AG09319 (cell line): ENCODE measurements at places on chromosomes 12 and 14.

GRCh38 chr12:65781681-65782269 is 42.5 kb upstream of the HMGA2 start:
- DNase-seq = no peak

DNA sequence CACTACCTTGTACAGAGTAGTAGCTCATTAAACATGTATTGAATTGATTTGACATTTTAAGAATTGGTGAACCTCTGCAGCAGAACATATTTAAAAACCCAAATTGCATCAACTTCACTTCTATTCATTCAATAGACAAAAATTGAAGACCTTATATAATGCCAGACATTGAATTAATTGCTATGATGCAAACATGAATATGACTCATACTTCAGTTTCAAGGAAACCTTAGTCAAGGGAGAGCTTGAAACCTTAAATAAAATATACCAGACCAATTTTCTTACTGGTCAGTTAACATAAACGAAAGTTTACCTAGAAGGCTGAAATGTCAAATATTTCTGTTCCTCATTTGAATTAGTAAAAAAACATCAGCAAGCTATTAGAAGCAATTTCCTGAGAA is 5.0 kb upstream of the MGAT4C start:
- no peak for DNase-seq

DNA sequence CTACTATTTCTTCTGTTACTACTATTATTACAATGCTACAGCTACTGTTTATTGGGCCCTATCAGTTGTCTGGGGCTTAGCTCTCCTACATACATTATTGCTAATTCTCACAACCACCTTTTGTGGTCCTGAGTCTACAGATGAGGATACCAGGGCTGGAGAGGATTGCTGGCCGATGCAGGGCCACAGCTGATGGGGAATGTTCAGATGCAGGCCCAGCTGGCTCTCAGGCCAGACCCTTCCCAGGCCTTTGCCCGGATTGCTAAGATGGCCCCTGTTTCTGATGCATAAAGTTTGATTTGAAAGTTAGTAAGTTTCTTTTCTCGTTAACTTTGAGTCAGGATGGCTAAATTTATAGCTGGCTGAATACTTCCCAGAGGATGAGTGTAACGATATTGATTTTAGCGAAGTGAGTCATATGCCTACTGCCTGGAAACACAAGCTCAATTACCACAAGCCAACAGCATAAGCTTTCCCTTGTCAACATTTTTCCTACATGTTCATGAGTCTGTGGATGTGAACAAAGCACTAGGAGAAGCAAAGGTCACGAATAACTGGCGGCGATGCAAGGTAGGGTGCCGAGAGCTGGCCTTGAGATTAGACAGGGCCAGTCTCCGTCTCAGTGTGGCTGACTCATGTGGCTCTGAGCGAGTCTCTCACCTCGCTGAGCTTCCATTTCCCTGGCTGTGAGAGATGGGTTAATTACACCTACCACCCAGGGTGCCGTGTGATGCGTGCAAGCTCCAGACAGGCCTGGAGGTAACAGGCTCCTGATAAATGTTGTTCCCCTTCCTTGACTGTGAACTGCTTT is 111.0 kb downstream of the BEGAIN start:
- peak; percentile 23 for DNase-seq

- DNase-seq = no peak
These were observed 69.5 kb downstream of the NKX2-1 start for GRCh38 chr14:36450550-36450949.

- DNase-seq = no peak
These were observed 4.8 kb downstream of the CKB start for GRCh38 chr14:103517721-103518421.

GRCh38 chr14:91595736-91596135 is 85.6 kb upstream of the PPP4R3A start:
- DNase-seq = no peak

- no peak for DNase-seq
These were observed 4.5 kb downstream of the OR10AD1 start for GRCh38 chr12:48198672-48198971.

DNA sequence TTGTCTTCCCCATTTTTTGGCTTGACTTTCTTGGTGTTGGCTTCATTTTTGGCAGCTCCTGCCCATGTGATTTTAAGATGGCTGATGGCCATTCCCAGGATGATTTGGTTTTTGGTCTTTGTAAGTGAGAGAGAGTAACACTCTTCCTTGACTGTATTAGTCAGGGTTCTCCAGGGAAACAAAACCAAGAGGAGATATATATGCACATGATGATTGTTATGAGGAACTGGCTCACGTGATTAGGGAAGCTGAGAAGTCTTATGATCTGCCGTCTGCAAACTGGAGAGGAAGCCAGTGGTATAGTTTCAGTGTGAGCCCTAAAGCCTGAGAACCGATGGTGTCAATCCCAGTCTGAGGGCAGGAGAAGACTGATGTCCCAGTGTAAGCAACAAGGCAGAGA is 146.6 kb downstream of the NRXN3 start:
- no peak for DNase-seq

DNA sequence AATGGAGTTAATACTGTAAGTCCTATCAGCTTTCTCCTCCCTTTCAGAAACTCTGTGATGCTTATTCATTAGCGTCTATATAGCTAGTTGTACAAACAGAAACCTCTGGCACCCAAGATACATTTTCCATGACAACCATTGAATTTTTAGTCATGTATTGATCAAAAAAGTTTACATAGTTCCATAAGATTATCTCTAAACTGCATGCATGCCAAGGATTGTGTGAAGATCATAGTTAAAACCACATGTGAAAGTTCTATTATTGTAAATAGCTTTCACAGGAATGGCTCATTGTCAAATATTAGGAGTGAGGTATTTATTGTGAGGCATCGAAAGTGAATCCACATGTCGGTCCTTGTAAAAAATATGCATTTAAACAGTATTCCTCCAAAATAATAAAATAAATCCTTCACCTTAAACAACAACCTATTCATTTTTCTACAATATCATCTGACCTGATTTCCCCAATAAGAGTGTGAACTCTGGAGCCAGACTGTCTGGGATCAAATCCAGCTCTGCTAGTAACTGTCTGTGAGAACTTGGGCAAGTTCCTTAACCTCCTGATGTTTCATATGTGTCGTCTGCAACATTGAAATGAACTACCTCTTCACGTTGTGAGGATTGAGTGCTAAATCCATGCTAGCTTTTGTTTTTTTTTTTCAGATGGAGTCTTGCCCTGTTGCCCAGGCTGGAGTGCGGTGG is 10.6 kb upstream of the CDKL1 start:
- DNase-seq = no peak

DNA sequence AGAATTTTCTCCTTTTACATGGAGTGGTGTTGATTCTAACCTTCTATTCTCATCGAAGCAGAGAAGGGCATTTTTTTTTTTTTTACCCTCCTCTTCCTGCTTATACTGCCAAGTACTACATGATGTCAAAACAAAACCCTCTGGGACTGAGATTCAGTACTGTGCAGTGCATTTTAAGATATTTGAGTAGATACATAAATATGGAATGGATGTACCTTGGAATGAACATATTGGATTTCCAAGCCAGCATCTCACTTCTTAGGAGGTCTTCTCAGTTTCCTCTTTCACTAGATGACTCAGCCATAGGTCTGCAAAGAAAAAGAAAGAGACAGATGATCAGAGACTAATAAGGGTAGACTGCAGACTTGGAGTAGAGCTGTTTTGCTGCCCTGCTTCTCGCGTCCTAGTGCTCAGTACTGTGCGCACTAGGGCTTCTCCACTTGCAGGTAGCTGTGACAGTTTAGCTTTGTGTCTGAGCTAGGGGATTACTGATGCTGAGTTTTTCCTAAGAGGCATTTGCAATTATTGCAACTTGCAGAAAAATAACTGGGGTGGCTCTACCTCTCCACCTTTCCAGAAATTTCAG is 20.4 kb downstream of the TPH2 start:
- DNase-seq = no peak

- DNase-seq = no peak
These were observed 1.5 kb upstream of the B3GNT4 start for GRCh38 chr12:122202017-122202416.

DNA sequence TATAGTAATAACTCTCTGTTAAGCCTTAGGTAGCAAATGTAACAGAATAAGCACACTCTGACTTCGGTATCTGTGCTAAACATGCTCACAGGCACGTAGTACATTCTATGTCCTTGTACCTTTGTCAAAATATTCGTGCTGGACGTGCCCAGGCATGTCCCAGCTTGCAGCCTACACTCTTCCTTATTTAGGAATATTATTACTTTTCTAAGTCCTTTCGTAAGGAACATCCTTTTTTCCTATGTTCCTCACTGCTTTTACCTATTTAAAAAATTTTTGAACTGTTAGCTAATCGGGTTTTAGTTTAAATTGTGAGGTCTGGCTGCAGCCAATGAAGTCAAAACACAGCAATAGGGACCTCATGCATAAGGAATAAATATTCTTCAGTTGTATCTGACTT is 24.1 kb upstream of the UBC start:
- DNase-seq = no peak

DNA sequence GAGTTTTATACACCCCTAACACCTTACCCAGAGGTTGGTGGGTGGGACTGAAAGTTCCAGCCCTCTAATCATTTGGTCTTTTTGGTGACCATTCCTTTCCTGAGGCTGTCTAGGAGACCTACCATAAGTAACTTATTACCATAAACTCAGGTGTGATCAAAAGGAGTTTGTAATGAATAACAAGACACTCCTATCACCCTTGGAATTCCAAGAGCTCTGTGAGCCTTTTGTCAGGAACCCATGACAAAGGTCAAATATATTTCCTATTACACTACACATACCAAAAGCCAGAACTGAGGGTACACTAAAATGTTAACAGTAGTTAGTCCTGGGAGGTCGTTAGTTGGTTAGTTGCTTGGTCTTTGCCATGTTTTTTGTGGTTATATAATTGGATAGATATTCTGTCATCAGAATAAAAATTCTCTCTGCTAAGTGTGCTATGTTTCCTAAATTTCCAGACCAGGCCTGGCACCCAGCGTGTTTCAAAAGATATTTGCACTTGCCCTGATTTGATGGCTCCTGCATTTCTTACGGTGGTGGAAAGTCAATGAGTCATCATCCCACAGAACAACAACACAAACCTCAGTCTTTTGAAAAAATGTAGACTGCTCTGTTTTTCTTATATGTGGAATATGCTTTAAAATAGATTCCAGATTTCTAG is 27.0 kb upstream of the AKAP5 start:
- DNase-seq = peak; percentile 45

DNA sequence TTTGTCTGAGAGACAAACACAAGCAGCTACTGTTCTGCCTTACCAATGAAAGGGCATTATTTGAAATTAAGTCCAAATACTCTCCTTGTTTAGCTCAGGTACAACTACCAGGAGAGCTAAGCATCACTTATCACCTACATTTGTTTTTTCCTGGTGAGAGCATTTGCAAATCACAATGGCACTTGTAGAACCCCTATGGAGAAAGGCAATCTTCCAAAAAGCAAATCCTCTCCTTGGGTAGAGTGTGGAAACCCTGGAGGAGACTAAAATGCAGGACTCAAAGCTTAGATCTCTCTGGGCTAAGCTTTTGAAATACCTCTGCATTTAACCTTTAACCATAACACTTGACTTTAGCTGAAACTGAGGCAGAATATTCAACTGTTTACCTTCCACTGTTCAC is 20.8 kb downstream of the GTSF1 start:
- DNase-seq = no peak

GRCh38 chr14:36659822-36660735 is 1.6 kb upstream of the PAX9 start:
- DNase-seq = no peak

DNA sequence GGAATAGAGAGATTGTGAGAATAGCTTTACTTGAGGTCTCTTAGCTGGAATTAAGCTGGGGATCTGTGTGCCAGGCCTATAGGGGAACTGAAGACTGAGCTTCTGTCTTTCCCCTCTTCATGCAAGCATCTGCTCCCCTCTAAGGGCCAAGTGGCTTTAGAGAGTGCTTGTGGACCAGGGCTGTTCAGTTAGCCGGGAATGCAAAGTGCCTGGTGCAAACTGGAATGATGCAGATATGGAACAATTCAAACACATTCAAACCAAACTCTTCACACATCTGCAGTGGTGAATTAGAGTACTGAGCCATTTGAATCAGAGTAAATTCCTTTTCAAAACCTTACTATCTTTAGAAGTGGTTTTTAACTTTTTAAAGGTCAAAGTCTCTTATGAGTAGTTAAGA is 99.0 kb downstream of the LIN7A start:
- no peak for DNase-seq

GRCh38 chr12:54385251-54385914 is 850 bp upstream of the ZNF385A start:
- no peak for DNase-seq

- DNase-seq = no peak
These were observed 1936.8 kb upstream of the SEL1L start for GRCh38 chr14:83470466-83470865.

GRCh38 chr14:73620268-73620667 is 8.0 kb downstream of the ACOT6 start:
- no peak for DNase-seq

GRCh38 chr12:90972226-90972625 is 17.2 kb upstream of the CCER1 start:
- no peak for DNase-seq

DNA sequence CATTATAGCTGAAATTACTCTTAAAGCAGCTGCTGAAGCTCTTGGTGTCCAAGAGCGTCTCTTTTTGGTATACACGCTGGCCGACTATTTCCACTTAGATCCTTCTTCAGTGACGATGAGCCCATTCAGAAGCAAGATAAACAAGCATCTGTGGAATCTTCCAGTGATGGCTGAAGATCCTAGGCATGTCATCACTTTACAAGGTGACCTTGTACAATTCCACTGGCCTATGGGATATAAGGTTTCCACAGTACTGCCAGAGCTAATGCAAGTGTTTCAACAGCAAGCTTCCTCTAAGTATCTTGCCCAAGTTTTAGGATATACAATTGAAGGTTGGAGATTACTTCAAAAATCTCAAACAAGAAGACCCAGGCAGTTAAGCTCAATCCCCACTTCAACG is 47.0 kb downstream of the INTS13 start:
- DNase-seq = no peak

GRCh38 chr12:24069532-24070395 is 120.3 kb upstream of the SOX5 start:
- DNase-seq = no peak

DNA sequence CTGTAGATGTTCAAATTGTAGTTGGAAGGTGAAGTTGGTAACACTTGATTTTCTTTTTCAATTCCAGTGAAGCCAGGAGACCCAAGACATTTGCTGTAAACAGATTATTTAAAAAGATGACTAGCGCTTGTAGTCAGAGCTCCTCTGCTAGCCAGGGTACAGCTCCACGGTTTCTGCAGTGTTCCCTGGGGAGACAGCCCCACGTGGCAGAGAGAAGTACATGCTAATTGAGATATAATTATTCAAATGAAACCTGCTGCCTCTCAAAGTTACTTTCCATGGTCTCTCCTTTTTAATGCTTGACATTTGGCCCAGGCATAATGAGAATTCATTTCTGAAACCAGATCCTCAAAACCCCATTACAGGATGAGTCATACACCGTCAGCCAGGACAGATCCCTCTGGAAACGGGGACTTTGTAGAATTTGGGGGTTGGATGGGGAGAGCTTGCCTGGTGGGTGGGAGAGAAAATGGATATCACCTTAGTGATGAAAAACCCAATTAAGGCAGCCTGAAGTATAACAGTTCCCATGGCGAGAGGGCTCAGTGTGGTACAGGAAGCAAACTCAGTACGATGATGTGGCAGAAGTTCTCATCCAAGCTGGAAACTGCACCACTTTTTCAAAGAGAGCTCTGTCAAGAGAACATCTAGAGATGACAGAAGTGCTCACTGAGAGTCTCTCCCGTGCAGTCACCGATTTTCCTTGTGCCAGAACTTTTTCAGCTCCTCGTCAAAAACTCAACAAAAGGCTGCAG is 637.7 kb upstream of the TMEM132C start:
- no peak for DNase-seq
